ENCODE measurements at places on chromosomes 7 and 10.

- no peak for DNase-seq
Observed at GRCh38 chr10:19204246-19204917, 155.8 kb downstream of the MALRD1 start.

GRCh38 chr7:26368542-26368941 lies 76.9 kb downstream of the SNX10 start:
- no peak for DNase-seq

- peak; percentile 24 for DNase-seq
Observed at GRCh38 chr7:112726076-112726475, 64.1 kb downstream of the TMEM168 start.

GRCh38 chr7:157662110-157662791 lies 325.4 kb downstream of the DNAJB6 start:
- no peak for DNase-seq

DNA sequence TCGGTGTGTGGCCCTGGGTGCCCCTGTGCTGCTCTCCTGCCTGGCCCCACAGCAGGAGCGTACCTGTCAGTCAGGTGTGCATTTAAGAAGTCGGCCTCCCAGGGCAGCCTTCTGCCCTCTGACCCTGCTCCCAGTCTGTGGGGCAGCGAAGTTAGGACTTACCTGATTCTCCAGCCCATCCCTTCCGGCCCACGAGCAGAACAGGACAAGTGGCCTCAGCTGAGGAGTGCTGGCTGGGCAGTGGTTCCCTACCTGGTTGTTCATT lies 24.7 kb downstream of the CTBP2 start:
- no peak for DNase-seq

DNA sequence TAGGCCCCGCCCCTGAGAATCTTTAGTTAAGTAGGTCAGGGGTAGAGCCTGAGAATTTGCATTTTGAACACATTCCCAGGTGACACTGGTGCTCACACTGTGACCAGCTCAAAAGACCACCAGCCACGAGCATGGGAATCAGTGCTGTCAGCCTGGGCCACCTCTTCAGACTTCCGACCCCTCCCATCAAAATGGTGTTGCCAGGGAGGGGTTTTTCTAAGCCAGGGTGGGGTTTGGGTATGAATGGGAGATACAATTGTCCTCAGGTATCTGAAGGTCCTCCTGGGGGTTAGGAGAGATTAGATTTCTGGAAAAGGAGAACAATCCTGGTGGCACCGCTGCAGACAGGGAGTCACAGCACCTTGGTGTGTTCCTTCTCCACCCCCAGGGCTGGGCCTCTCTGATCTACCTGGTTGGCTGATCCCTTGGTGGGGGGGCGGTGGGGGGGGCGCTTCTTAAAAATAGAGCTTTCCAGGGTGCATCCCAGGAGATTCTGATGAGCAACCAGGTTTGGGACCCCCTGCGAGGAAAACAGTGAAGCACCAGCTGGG lies 111.5 kb upstream of the ANLN start:
- DNase-seq = no peak
